CD4-positive, alpha-beta T cell treated with Interferon alpha-2 for 1 hour (primary cell): ENCODE measurements at places on chromosomes 11 and 22.

DNA sequence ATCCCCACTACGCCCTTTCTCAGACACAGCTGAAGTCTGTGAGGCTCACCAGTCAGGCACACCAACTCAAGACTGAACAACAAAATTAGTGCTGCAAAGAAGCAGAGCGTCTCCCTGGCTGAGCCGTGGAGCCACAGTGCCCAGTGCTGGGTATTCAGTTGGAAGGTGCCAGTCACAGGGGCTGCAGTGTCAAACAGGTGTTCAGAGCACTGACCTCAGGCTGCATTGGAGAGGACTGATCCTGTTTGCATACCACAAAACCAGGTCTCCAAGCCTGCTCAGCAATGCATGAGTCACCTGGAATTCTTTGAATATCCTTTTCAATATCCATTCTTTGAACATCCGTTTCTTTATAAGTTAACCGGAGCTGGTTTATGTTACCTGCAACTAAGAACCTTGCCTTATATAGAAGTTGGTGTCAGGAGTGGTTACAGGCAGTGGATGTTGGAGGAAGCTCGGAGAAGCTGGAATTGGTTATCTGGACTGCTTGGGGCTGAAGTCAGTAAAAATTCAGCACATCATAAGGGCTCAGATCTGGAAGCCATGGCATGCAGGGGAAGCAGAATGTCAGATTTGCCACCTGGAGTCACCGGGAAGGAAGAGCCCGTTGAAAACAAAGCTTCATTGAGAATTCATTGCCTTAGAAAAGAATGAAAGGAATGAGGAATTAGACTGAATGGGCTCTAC lies 30.3 kb downstream of the PDGFB start:
- DNase-seq, result no peak

DNA sequence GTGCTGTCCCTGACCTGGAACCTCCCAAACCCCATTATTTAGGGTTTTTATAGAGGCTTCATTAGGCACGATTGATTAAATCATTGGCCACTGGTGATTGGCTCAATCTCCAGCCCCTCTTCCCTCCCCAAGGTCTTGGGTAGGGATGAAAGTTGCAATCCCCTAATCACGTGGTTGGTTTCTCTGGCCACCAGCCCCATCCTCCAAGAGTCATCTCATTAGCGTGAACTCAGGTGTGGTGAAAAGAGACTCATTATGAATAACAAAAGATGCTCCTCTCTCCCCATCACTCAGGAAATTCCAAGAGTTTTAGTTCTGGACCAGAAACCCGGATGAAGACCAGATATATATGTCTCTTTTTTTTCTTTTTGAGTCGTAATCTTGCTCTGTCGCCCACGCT lies 7.6 kb upstream of the MARK2 start:
- no peak for DNase-seq

- DNase-seq, result no peak
Observed at GRCh38 chr22:49017482-49018329, 810.0 kb downstream of the BRD1 start.

DNA sequence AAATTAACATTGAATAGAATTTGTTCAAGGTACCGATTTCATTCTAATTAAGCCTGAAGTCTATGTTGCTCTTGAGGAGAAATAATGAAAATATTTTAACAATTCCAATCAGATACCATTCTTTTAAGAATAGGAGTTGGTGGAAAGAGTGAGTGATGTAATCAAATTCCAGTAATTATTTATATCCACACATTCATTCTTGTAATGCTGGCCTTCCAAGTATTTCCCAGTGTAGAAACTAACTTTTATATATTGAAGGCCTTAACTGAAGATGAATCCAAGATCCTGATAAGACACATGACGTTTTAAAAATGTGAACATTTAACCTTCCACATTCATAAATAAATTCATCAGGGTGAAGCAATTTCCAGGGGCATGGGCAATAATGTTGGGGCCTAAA lies 36.6 kb upstream of the PAX6 start:
- DNase-seq, result no peak

DNA sequence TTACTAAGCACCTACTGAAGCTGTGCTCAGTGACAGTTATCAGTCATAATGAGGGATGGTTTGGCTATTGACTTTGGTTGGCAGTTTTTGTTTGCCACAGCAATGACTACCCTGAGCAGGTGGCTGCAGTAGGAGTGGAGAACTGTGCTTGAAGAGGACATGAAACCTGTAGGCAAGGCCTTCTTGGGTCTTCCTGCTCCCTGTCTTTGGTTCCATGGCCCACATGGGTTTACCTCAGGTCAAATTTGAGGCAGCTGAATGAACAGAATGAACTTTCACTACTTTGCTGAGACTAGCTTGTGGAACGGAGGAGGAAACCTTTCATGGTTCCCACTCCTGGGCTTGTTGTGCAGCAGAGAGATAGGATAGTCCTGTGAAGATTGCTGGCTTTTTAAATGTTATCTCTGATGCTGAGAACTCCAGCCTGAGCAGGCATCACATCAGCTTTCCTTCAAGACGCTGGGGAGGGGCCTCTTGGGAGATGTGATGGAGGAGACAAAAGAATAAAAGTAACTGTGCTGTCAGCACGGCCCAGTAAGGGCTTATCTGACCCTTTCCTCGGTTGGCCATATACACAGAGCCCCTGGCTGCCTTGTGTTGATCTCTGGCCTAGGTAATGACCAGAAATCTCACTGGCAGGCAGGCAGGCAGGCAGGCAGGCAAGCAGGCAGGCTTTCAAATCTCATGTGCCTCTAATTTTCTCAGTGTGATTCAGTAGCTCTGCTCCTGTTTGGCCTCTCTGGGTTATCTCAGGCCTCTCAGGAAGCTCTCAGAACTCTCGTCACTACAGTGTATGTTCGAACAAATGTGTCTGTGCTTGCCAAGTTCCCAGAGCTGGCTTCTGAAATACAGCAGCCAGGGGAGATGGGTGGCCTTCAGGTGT lies 12.0 kb downstream of the STIM1 start:
- no peak for DNase-seq

GRCh38 chr11:19816040-19816439 lies 103.4 kb downstream of the NAV2 start:
- DNase-seq, result no peak

DNA sequence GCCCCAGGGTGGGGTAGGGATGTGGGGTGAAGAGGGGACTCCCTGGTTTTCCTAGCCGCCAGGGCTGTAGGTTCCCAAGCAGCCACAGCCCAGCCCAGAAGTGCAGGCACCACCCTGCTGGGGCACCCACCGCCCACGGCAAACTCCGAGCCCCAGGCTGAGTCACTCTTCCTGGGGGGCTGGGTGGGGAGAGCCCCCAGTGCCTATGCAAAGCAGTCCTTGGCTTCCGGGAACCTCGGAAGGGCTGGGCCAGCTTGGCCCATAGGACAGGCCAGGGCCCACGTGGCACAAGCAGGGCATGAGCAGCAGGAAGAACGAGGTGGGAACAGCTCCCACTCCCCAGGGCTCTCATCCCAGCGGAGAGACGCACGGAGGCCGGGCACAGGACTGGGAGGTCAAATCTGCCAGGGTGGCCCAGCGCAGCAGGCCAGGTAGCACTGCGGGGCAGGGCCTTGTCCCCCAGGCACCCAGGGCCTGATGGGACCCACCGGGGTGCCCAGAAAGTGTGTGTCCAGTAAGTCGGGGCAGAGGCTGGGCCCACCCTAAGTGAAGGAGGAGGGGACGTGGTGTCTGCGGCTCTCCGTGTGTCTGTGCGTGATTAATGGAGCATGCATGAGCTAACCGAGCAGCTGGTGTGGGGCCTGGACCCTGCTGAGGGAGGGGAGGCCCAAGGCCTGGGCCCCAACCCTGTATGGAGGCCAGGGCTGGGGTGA lies 4.6 kb upstream of the IL17REL start:
- no peak for DNase-seq

GRCh38 chr11:7457211-7457610 lies 28.1 kb upstream of the OLFML1 start:
- DNase-seq, result no peak

- peak; percentile 77 for DNase-seq
Observed at GRCh38 chr11:118691926-118692830, 12.7 kb upstream of the TREH start.

GRCh38 chr11:33001751-33002542 lies 13.7 kb upstream of the DEPDC7 start:
- no peak for DNase-seq

GRCh38 chr11:44832452-44832851 lies 105.7 kb downstream of the TSPAN18 start:
- no peak for DNase-seq

DNA sequence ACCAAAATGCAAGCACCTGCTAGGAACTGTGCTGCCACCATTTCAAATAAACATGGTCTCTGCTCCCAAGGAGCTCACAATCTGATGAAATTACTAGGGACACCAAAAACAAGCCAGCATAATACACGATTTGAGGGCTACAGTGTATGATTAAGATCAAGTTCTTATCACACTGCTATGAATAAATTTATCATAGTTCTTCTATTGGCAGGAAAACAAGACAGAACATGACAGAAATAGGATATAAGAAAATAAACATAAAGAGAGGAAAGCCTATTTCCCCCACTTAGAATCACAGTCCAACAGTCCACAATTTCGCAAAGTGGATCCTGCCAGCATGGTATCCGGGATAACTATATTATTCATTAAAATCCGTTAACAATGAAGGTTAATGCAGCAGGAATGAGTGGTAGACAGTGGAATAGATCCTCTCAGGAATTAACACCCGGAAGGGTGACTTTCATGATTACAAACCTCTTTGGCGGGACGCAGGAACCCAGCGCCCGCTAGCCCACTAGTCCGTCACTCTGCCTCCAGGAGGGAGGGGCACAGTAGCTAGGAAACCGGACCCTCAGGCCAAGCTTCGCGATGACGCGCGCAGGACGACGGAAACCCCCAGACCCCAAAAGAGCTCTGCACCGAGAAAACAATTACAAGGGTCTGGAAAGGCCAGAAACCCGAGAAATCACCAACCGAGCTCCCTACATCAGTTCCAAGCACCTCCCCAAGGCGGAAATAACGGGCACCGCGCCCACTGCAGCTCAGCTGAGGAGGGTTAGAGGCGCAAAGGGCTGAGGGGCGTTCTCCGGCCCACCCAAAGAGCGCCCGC lies 607 bp downstream of the CCDC82 start:
- DNase-seq, result no peak

DNA sequence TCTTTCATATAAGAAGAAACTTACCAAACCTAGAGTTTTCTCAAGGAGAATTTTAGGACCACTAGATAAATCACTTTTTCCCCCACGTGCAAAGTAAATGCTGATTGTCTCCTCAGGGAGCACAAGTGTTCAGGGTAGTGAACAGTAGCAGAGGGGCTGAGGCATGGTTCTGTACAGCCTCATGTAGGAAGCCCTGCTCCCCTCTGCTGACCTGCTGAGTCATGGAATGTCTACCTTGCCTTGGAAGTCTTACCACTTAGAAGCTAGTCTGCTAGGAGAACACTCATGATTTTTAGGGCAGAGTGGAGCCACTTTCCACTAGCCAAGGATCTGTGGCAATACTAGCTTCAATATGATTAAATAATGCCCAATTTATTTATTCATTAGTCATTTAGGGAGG lies 2120.6 kb upstream of the RAG2 start:
- DNase-seq, result no peak

GRCh38 chr11:44005063-44005701 lies 42.6 kb upstream of the ACCSL start:
- DNase-seq, result no peak

DNA sequence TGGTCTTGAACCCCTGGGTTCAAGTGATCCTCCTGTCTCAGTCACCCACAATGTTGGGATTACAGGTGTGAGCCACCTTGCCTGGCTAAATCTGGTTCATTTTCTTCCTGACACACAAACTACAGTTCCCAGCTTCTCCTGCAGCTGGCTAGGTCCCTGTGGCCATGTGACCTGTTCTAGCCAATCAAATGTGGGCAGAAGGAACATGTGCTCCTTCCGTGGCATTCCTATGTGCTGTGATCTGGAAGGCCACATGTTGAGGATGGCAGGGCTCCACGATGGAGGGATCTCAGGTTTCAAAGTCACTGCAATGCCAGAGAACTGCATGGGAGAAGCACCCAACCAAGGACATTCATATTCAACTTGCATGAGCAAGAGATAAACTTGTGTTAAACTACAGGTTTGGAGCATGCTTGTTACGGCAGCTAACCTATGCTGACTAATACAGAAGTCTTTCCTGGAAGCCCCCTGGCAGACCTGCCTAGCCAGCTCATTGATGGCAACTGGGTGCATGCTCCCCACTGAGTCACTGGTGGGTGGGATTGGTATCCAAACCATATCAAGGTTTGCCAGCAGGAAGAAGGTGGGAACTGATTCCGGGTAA lies 86.0 kb downstream of the RPS6KA4 start:
- DNase-seq, result no peak

GRCh38 chr11:67534070-67534679 lies 10.9 kb upstream of the CABP2 start:
- no peak for DNase-seq
